ENCODE measurements at places on chromosomes 1 and 21. TPM values are rescaled to one million over a fixed set of nuclear protein-coding genes. Genes with fewer than 3 reads are reported as not detected.

Gene LPAR3
- total RNA-seq = not detected

Gene TENT5C
- 0.07 TPM for total RNA-seq

Gene OR4F16
- total RNA-seq = not detected

Gene GBP3
- 23.9 TPM for total RNA-seq

Gene FOXO6
- total RNA-seq = 0.53 TPM

Gene HMGCL
- 33.8 TPM for total RNA-seq

Gene CTSE
- total RNA-seq = 0.07 TPM
